ENCODE measurements at places on chromosomes 5 and 9.

DNA sequence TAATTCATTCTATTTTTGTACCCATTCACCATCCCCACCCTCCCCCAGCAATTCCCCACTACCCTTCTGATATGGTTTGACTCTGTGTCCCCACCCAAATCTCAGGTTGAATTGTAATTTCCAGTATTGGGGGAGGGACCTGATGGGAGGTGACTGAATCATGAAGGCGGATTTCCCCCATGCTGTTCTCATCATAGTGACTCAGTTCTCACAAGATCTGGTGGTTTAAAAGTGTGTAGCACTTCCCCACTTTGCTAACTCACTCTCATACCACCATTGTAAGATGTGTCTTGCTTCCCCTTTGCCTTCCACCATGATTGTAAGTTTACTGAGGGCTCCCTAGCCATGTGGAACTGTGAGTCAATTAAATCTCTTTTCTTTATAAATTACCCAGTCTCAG is 25.9 kb upstream of the TESK1 start:
- DNase-seq: no peak

DNA sequence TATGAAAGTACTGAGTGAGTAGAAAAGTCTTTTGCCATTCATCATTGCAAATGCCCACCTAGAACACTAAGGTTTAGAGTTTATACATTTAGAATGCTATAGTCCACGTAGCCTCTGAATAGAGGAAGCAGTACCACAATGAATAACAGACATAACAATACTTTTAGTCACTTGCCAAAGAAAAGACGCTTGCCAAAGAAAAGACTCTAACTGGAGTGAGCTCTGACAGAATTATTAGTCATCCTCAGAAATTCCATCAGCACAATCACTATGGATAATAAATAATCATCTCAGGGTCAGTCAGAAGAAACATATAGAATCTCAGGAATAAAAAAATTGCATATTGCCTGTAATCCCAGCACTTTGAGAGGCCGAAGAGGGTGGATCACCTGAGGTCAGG is 168.5 kb upstream of the TARS1 start:
- no peak for DNase-seq

- no peak for DNase-seq
Measured at GRCh38 chr9:37839496-37840461, 39.2 kb downstream of the DCAF10 start.

DNA sequence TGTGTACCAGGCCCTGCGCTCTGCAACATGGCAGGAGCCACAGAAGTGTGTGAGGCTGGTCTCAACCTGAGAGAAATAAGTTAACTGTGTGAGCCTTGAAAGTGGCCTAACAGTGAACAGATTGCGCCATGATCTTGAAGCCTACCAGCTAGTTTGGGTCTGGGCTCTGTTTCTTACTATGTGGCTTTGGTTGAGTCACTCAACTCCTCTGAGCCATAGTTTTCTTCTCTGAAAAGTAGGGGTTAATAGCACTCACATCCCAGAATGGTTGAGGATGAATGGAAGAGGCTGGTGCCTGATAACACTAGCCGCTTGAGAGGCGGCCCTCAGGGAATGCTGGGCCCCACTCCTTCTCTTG is 121.5 kb downstream of the RGS3 start:
- no peak for DNase-seq

DNA sequence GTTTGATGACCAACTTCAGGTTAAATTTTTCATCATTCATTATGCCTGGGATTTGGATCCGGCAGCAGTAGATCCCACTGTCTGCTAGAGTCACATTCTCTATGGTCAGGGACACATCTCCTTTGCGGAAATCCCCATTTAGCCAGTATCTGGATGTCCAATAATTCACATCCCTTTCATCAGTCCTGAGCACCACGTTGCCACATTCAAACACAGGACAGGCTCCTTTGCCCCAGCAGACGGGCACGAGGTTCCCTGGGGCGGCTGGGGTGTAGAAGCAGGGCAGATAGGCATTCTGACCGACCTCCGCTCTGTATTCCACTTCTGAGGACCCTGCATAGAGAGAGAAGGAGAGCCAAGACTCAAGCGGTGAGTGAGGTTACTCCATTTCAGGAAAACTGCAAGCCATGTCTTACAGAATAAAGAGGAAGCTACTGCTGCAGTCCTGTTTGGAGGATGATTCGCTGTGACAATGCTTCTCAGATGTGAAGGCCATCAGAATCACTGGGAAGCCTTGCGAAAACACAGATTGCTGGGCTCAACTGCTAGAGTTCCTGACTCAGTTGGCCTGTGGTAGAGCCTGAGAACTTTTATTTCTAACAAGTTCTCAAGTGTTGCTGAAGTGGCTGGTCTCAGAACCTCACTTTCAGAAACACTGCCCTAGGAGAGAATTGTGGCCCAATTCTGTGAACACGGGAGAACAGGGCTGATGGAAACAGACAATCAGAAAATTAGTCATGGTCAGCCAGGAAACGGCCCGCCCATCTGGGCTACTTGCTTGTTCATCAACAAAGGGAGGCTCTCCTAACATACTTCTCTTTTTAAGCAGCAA is 2.0 kb downstream of the HAVCR2 start:
- no peak for DNase-seq

DNA sequence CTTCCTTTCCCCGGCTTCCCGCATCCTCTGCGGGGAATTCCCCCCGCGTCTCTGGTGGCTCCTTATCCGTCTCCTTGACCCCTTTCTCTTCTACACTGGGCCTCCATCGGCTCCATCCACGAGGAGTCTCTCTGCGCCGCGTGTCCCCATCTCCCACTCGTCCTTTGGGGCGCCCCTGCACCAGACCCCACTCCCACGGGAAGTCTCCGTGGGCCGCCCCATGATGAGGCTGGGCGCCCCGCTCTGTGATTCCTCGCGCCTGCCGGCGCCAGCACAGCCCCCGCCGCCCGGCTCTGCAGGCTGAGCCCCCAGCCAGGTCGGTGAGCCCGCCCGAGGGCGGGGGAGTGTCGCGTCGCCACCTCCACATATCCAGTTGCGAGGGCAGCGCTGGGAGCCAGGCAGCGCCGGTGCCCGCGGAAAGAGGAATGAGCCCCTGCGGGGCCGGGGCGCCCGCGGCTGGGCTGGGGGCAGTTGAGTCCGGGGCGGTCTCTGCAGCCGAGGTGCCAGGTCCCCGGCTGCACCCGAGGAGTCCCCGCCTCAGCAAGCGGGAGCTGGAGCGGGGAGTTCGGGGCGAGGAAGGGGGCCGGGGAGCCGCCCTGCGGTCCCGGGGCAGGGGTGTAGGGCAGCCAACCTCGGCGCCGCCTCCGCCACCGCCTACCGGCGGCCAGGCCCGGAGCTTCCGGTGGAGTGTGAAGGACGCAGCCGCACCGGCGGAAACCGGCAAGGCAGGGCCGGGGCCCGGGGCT is 2.1 kb upstream of the TRAF1 start:
- DNase-seq: no peak

DNA sequence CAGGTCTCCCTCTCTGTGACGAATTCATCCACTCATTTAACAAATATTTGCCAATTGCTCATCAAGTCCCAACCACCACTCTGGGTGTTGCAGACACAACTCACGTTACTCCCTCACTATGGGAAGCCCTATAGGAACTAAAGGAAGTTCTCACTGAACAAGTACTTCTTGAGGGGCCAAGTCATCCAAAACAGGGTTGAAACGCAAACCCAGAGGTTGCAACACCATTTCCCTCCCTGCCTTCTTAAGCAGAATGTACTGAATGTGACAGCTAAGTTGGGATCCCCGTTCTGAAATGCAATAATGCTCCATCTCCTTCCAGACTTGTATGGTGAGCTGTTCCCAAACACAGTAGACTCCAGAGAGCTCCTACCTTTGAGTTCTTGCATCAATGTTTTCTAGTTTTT is 34.3 kb downstream of the EPB41L4B start:
- DNase-seq: no peak

- no peak for DNase-seq
Measured at GRCh38 chr5:88269222-88269771, 652 bp upstream of the TMEM161B start.
